ENCODE measurements at places on chromosomes 2 and 18.
A peak's percentile ranks its signal among the peaks of the same experiment; 100 is the strongest.

- H3K27me3 ChIP-seq, result no peaks in the 10 kb centered on the region
- peak overlapping the region; percentile 63 for H3K27ac ChIP-seq
- H3K36me3 ChIP-seq, result no peaks in the 10 kb centered on the region
- no peak overlapping the region for H3K4me3 ChIP-seq
- H3K4me1 ChIP-seq, result peaks cover 30% of the 10 kb centered on the region
- no peak for DNase-seq
These were observed 193.8 kb downstream of the IKZF2 start for GRCh38 chr2:212957624-212958023.

GRCh38 chr2:177287814-177288213 lies 23.3 kb upstream of the NFE2L2 start:
- H3K27ac ChIP-seq, result no peak overlapping the region
- DNase-seq, result no peak
- H3K27me3 ChIP-seq, result no peaks in the 10 kb centered on the region
- H3K4me3 ChIP-seq, result no peak overlapping the region
- no peaks in the 10 kb centered on the region for H3K36me3 ChIP-seq

DNA sequence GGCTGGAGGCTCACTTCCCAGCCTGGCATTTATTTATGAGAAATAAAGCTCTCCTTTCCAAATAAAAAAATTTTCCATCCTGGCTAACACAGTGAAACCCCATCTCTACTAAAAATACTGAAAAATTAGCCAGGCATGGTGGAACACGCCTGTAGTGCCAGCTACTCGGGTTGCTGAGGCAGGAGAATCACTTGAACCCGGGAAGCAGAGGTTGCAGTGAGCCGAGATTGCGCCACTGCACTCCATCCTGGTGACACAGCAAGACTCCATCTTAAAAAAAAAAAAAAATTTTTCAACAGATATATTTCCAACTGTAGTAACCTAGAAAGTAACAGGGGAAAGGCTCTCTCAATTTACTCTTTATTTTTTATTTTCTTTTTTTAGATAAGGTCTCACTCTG lies 6.1 kb upstream of the PCBP1 start:
- peaks cover 22% of the 10 kb centered on the region for H3K4me1 ChIP-seq
- no peak overlapping the region for H3K4me3 ChIP-seq
- H3K27ac ChIP-seq, result no peak overlapping the region
- no peaks in the 10 kb centered on the region for H3K27me3 ChIP-seq
- H3K36me3 ChIP-seq, result peaks cover 83% of the 10 kb centered on the region

- no peak for DNase-seq
- H3K36me3 ChIP-seq, result no peaks in the 10 kb centered on the region
- H3K4me3 ChIP-seq, result no peak overlapping the region
These were observed 97.3 kb downstream of the CDCA7 start for GRCh38 chr2:173451941-173452340.

- no peaks in the 10 kb centered on the region for H3K27me3 ChIP-seq
- H3K4me1 ChIP-seq, result no peaks in the 10 kb centered on the region
- no peak for DNase-seq
- H3K36me3 ChIP-seq, result no peaks in the 10 kb centered on the region
- no peak overlapping the region for H3K4me3 ChIP-seq
- no peak overlapping the region for H3K27ac ChIP-seq
These were observed 196.9 kb downstream of the NRP2 start for GRCh38 chr2:205878999-205879762.

GRCh38 chr18:11269257-11269656 lies 119.9 kb upstream of the PIEZO2 start:
- H3K27me3 ChIP-seq, result no peaks in the 10 kb centered on the region
- no peak overlapping the region for H3K4me3 ChIP-seq
- H3K27ac ChIP-seq, result no peak overlapping the region
- H3K4me1 ChIP-seq, result no peaks in the 10 kb centered on the region

- peaks cover 29% of the 10 kb centered on the region for H3K36me3 ChIP-seq
- H3K27ac ChIP-seq, result no peak overlapping the region
- DNase-seq, result no peak
- H3K4me1 ChIP-seq, result peaks cover 34% of the 10 kb centered on the region
- H3K4me3 ChIP-seq, result no peak overlapping the region
These were observed 7.5 kb downstream of the SUCLG1 start for GRCh38 chr2:84451579-84451978.
